ENCODE measurements at places on chromosomes 11 and 22.

DNA sequence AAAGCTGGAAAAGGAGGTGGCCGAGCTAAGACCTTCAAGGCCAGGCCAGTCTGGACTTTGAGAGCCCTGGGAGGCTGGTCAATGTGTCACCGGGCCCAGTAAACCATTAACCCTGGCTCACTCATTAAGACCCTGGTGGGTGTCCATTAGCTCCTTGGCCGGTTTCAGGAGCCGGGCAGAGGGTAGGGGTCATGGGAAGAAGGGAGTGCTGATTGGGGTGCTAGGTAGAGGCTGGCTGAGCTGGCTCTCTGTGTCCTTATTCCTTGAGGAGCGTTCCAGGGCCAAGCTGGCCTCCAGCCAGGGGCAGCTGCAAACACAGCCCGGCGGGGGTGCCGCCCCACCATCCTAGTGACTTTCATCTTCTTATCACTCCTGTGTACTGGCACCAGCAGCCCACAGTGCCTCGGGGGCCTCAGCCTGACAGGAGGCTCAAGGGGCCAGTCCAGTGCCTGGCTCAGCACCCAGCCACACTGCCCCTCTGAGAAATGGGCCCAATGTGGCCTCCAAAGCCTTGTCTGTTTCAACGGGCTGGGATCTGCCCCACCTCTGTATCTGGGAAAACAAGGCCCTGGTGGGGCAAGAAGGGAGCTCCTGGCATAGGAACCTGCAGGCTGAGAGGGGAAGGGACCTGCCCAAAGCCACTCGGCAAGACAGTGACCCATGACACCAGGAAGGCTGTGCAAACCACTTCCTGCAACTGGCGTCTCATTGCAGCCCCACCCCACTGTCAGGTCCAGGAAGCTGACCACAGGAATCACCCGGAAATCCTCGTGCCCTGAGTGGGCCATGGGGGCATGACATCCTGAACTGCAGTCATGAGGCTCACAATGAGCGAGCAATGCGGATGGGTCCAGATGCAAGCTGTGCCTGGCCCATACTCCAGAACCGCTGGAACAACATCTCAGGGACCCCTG, 15.1 kb upstream of the RGL4 start:
- DNase-seq = peak; percentile 32

DNA sequence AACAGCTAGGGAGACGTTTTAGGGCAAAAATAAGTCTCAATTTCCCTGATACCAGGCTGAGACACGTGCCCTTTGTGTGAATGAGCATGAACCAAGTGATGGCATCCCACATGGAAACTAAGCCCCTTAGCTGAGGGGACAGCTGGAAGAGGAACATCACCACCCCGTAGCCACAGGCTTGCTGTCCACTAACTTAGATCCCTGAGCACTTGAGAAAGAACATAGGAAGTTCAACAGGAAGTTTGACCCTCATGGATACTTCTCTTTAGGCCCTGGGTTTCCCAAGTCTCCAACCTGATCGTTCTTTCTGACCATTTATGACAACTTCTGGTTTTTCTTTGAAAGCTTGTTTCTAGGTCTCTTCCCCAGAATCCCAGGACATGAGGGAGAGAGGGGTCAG, 11.6 kb upstream of the CKAP5 start:
- no peak for DNase-seq

- DNase-seq = no peak
Observed at GRCh38 chr11:1470681-1471611, 15.6 kb downstream of the MOB2 start.

DNA sequence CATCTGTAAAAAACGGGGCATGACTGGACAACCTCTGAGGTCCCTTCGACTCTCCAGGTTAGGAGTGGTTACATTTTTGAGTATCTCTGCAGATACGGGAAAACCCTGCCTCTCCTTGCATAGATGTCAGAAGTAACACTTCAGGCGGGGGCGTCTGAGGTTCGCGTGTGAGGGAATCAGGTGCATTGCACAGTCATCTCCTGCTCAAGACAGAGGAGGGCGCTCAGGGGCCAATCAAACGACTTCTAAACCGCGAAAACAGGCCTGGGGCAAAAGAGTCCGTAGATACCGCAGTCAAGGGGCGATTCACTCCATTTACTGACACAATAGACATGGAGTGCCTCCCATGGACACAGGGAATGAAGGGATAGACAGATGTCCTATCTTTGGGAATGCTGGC, 31.7 kb downstream of the KIRREL3 start:
- DNase-seq = peak; percentile 2

- DNase-seq = no peak
Observed at GRCh38 chr11:61139387-61139786, 21.8 kb downstream of the VPS37C start.

- no peak for DNase-seq
Observed at GRCh38 chr11:59365232-59366018, 6.7 kb downstream of the OR5AN1 start.

GRCh38 chr22:23236026-23236425, 55.7 kb downstream of the BCR start:
- DNase-seq = no peak

DNA sequence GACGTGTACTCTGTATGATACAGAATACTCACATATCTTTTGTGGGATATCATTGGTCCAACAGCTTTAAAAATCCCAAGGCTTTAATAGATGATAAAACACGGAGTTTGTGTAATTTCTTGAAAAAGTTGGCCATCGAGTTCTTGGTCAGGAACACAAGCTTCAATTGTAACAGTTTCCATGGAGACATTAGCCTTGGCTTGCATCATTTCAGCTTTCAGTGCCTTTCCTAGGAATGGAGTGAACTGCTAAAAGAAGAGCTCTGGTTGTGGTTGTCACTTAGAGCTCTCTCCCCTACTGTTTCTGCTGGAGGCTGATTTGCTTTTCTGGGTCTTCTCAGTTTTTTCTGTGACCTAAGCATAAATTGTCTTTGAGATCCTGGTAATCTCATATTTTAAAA, 14.2 kb downstream of the BMAL1 start:
- DNase-seq = no peak

GRCh38 chr11:61153593-61154095, 7.6 kb downstream of the VPS37C start:
- no peak for DNase-seq

GRCh38 chr11:74826901-74827300, 78.3 kb downstream of the RNF169 start:
- DNase-seq = no peak

DNA sequence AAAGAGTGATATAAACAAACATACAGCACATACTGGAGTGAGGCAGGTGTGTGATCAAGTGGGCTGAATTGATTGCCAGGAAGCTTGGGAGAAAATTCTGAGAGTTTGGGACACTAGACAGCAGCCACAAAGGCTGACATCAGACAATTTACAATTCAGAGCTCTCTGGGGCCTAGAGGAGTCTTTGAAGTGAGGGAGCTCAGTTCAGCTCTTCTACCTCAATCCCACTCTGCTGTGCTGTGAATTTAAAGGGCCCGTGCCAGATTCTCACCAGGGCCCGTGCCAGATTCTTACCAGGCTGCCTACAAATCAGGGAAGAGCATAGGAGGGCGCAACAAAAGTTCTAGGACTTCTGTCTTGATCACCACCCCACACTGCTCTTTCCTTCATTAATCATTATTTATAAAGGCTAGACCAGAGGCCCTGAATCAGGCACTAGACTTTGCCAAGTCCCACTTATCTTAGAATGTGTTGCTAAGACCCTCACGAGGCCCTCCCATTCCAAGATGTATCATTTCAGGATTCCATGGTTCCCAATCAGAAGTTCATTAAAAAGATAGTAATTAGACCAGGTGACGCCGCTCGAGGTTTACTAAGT, 112.4 kb downstream of the KIRREL3 start:
- no peak for DNase-seq

DNA sequence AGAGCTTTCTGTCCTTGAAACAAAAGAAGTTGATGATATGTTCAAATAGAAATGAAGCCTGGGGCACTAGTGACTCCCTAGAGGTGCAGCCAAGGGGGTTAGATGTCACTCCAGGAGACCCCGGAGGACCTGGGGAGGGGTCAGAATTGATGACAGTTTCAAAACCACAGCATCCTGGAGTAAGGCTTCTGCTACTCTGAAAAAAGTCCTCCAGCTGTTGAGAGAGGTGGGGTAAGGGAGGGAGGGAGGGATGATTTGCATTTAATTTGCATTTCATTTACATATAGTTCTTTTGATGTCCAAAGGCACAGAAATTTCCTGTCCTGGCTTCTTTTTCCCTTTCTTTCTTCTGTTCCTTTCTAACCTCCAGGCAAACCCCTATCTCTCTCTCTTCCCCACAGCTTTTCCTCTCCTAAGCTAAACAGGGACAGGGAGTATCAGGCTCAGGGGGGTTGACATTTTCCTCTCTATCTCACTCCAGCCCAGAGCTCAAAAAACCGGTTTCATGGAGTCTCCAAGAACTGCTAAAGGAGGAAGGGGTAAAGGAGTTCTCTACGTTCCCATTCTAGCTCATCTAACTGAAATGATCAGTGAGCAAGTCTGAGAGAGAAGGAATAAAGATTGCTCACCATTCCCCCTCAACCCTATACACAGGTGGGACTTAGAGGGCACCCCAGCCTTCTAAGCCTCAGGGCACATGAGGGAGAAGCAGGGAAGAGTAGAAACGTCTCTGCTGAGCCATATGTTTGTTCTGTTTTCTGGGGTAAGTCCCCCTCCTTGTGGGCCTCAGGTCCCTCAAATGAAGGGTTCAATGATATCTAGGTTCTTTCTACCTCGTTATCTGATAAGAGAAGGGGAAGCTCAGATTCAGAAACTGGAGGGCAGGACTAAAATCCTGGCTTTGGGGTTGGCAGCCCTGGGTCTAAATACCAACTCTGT, 3.5 kb upstream of the POU2F3 start:
- peak; percentile 18 for DNase-seq

DNA sequence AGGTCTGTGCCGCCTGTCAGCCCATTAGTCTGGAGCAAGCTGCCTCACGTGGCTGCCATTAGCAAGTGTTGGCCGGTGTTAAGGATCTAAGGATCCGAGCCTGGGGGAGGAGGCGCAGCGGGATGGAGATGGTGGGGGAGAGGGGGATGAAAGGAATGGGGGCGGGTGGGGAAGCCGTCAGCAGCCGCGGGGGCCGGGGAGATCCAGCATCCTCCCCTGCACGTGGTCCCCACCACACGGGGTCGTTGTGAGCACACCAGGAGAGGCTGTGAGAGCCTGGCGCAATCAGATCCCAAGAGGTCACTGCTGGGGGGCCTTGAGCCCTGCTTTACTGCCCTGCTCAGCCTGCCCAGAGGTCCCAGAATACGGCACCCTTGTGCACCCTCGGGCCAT, 7.3 kb downstream of the CABP7 start:
- peak; percentile 35 for DNase-seq

DNA sequence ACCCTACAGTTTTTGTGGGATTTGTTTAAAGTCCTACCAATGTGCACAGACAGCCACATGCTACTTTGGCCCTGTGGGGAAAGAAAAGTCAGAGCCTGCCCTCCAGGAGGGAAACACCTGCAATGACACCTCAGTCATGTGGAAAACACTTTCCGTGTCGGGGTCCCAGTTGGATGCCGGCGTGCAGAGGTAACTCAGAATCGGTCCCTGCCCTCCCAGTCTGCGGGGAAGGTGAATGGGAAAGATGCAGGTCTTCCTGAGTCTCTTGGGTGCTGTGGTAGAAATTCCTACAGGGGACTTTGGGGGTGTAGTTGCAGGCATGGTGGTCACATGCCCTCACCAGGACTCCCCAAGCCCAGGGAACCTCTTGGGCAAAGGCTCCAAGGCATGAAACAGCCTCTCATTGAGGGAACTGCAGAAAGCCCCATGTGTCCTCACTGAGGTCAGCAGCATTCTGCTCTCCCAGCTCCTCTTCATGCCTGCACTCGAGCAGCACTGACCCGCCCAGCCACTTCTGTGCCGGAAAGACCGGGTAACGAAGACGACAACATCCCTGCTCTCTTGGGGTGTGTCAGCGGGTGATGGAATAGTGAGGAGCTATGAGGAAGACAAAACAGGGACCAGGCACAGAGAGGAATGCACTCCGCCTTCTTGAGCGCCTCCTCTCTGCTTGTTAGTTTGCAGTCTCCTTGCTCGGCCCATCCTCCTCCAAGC, 4.7 kb downstream of the RIBC2 start:
- no peak for DNase-seq

- DNase-seq = no peak
Observed at GRCh38 chr11:19524171-19524671, 188.4 kb upstream of the NAV2 start.

All from activated CD4-positive, alpha-beta T cell treated with anti-CD3 and anti-CD28 coated beads, Interleukin-10, Interleukin-2, amounts not matched to agents 100 ng/mL and 50 ng/mL, durations not matched to agents 16 hours and 8 hours (primary cell).